Left cardiac atrium (tissue), 4 donors: ENCODE measurements at places on chromosomes 6 and 20. TPM values are rescaled to one million over a fixed set of nuclear protein-coding genes. Genes with fewer than 3 reads are reported as not detected.

THBD gene
- 20.6 TPM for total RNA-seq

DNA sequence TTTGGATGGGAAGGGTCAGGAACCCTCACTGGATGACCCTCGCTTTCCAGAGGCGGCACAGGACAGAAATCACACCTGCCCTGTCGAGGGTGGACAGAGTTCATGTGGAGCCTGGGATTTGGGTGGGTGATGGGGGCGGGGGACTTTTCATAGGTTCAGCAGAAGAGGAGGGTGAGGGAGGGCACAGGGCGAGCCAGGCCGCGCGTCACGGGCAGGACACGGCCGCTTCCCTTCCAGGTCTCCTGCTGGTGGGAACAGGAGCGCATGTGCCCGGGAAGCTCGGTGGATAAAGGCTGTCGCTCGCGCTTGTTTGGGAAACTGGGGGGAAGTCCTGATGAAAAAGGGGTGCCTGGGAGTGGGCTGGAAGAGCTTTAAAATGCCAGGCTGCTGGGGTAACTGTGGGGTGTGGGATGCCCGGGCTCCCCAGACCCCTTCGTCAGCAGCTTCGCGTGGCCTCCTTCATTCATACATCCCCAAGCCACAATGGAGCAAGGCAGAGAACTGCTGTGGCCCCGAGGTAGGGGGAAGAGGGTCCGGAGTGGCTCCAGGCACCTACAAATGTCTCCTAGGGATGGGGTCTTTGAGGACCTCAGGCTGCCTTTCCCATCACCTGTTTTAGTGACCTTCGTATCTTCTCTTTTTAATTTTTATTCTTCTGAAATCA, 102.2 kb downstream of the DACT2 start:
- DNase-seq = no peak

GRCh38 chr6:136334465-136334846, 44.8 kb upstream of the BCLAF1 start:
- DNase-seq = peak; percentile 32

- no peak for DNase-seq
Observed at GRCh38 chr6:11028959-11029358, 15.1 kb downstream of the ELOVL2 start.
